ENCODE measurements at places on chromosomes 1 and 21.

GRCh38 chr1:155648207-155649147 is 38.5 kb downstream of the MSTO1 start:
- peak; percentile 36 for DNase-seq

DNA sequence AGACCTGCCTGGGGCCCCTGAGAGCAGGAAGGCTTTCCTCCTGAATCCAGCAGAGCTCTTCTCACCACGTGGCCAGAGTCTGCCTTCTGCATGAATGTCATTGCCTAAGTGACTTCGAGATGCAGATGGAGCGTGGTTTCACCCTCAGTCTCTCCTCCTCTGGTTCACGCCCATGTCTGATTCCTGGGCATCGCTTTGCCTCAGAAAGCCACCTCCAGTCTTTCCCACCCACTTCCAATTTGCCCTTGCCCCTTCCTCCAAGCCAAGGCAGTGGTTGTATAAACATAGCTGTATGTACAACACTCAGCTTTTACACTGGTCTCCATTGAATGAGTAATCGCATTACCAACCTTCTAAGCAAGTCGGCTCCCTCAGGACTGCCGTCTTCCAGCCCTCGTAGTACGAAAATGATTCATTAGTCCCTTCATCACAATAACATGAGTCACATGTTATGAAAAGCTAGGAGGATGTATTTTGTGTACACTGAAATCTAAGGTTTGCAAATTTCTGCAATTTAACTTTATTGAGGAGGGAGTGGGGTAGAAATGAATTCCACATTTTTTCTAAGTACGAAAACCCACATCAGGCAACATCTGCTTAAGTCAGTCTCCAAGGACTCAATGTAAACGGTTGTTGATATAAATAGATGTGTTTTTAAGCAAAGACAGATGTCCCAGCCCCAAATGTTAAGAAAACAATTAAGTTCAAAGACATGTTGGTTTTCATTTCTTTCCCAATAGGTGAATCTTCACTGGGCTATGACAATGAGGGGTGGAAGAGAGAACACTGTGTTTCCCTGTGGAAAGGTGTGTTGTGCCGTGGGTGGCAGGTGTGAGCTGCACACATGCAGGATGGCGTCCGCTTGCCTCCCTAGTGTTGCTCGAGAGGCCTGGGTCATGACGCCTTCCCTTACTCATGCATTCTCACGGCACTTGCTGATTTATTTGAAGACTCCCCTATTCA is 32.3 kb upstream of the ETS2 start:
- DNase-seq, result no peak

DNA sequence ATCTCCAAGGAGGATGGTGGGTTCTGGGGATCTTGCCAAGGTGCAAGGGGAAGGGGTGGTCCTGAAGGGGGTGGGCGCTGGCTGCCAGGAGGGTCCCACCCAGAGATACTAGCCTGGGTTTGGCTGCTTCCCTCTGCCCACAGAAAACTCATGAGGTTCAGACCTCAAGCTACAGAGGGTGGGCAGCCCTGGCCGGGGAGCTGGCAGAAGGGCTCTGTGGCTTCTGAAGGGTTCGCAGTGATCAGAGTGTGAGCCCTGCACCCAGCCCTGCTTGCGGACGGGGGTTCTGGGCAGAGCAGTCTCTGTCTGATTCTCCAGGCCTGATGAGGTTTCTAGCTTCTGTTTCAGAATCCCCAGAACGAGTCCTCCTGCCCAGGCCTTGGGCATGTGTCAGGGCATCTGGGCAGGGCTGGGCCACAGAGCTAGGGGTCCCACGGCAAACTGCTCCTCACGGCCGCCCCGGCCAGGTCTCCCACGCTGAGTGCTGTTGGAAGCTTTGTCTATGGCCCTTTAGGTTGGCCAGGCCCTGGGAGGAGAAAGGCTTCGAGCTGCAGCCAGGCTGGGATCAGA is 635 bp upstream of the MMEL1 start:
- no peak for DNase-seq

DNA sequence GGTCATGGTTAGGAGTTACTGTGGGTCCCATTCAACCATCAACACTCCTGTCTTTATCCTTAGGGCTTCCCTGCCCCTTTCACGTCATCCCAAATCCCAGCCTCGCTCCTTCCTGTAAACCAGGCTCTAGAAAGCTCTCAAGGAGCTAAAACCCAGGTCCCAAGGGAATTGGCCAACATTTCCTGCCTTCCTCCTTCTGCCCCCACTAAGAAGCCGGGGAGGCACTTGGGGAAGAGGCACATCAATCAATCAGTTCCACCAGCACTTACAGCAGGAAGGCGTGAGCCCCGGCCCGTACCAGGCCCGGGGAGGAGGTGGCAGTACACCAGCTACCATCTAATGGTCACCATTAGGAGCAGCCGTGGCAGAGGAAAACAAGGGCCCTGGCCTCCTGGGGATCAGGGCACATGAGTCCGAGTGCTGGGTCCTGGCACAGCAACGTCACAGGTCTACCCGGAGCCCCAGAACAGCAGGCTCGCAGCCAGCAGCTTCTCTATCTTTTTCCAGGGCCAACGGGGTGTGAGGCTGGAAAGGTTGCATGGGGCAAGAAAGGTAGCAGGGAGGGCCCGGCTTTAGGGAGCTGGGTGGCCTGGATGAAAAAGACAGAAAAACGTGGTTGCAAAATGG is 108.6 kb downstream of the CASZ1 start:
- no peak for DNase-seq

- DNase-seq, result no peak
Observed at GRCh38 chr1:35470977-35471613, 86.1 kb downstream of the KIAA0319L start.
